ENCODE measurements at places on chromosomes 2 and 18. TPM values are rescaled to one million over a fixed set of nuclear protein-coding genes. Genes with fewer than 3 reads are reported as not detected.

The GALNT14 gene
- 0.54 TPM for total RNA-seq

The POMC gene
- total RNA-seq, result 9.9 TPM

The CTIF gene
- 29.8 TPM for total RNA-seq

The GLI2 gene
- total RNA-seq, result 1.3 TPM

The REL gene
- total RNA-seq, result 17.4 TPM

The RANBP2 gene
- total RNA-seq, result 100 TPM

The SALL3 gene
- total RNA-seq, result 0.11 TPM

GRCh38 chr2:105121434-105121833, 83.6 kb downstream of the MRPS9 start:
- no peak for DNase-seq

- DNase-seq, result no peak
These were observed 8.3 kb upstream of the TMEM178A start for GRCh38 chr2:39657287-39657937.

DNA sequence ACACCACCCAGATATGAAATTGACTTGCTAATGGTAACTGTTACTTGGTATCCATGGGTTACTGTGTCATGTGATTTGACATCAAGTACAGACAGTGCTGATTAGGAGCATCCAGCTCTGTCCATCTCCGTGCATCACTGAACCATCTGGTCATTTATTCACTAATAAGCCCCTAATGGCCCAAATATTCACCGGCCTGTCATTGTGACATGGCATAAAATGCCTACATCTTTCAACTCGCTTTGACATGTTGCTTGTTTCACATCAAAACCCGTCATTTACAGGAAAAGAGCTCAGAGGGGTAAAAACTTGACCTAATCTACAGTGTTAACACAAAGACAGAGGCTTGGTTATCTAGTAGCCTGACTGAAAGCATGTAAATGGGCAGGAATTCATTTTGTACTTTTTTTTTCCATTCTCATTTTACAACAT, 308.9 kb upstream of the ATP5MC3 start:
- no peak for DNase-seq

DNA sequence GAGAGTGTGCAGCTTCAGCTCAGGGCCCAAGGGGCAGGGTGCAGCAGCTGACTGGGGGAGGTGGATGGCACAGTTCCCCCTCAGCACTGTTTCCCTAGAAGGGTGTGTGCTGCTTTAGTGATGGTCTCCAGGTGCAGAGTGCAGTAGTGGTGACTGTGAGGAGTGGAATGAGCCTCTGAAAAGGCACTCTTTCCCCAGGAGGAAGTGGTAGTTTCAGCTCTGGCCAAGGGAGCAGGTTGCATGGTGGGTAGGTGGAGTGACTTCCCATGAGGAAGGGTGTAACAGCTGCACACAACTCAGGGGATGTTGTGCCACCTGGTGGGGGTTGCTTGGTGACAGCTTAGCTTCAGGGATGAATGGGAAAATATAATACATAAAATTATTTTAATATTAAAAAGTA, 251.5 kb upstream of the NXPH2 start:
- DNase-seq, result no peak

DNA sequence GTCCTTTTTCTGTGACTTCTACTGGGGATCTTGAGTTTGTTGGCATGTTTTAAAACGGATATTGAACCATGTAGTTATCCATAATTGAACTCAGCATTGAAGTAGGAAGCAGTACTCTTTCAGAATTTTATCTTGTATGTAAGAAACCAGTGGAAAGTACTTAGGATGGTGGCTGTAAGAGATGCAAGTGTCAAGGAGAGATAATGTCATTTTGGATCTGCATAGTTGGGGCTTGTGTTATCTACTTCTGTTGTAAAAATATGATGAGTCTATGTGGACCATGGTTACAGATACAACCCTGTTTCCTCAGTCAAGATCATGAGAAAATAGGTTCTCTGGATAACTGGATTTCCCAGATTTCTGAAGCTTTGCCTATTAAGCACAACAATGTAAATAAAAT, 113.7 kb downstream of the NAB1 start:
- no peak for DNase-seq

GRCh38 chr2:113831161-113831560, 58.7 kb upstream of the ACTR3 start:
- peak; percentile 34 for DNase-seq

DNA sequence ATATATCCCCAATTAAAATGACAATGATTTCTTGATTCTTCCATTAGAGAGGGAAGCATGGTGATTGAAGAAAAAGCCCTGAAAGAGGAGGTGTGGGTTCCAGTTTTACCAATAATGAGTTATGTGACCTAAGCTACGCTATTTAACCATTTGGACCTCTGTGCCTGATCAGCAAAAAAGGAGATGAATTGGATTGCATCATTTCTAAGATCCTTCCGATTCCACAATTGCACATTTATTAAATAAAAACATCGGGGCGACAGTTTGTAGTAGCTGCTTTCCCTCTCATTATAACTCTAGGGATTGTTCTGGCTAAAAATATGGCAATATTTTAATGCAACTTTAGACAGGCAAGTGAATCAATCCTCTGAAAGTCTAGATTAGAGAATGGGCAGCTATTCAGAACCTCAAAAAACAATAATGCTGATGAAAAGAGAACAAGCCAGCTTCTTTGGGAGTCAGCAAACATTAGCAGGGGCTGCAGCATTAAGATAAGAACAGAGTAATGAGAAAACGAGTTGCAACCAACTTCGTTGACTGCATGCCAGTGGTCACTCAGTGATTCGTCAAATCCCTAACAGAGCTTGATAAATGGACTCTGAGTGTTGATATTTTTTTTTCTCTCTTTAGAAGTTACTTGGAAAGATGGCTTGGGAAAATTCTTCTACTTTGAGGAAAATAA, 301.2 kb downstream of the AGPS start:
- DNase-seq, result no peak

DNA sequence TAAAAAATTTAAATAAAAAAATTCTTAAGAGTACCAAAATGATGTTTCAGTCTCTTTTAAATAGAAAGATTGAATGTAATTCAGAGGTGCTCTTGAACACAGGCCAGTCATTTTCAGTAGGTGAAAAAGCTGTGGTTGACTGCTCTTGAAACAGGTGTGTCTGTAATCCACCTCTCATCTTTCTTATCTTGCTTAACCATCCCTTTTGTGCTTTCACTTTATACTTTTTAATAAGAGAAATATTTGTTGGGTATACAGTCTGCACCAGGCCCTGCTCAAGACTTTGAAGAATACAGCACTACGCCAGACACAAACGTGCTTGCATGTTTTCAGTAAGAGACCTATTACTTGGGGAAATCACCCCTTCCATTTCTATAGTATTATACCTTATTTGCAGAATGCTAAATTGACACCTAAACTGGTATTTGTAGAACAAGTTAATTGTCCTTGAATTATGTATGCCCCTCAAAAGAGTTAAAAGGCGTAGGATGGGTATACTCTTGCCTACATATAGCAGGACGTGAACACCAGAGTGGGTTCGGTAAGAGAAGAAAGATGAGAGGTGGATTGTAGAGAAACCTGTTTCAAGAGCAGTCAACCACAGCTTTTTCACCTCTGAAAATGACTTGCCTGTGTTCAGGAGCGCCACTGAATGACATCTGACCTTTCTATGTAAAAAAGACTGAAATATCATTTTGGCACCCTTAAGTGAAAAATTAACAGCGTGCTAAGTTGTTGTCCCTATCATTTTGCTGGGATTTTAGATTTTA, 4.0 kb upstream of the RTN4 start:
- no peak for DNase-seq

DNA sequence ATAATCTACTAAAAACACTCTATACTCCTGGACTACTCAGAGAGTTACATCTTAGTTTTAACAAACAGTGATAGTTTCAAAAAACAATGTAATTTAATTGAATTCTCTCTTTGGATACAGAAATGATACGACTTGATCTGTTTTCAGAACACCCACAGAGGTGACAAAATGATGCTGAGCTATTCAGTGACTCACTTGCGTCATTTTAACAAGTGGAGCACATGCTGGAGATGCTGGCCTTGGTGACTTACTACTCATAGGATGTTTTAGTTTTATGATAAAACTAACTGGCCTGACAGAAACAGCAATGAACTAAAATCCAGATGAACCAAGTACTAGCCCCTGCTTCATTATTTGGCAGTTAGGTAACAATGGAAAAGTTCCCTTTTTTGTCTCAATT, 101.3 kb upstream of the ITGB6 start:
- no peak for DNase-seq

All from thyroid gland (tissue), 4 donors.